ENCODE measurements at places on chromosomes 7 and 10.

GRCh38 chr7:85600395-85600794 lies 413.5 kb upstream of the SEMA3D start:
- DNase-seq: no peak

DNA sequence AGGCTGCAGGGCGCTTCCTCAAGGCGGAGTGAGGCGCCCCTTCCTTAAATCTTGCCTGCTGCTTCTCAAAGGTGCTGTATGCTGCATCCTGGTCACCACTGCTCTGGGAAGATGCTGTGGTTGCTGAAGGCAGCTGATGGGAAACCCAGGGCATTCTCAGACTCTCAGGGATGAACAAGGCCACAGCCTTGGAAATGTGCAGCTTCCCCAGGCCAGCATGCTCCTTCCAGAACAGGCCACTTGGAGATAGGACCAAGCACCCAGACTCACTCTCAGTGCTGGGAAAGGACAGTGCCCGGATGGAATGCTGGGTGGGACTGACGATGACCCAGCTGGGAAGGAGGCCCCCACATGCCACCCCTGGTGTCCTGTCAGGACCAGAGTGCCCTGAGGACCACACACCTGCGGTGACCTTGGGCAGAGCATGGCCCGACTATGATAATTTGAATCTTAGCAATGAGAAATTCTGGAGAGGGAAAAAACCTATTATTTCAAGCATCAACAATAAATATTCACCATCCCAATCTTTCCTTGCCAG lies 235.5 kb downstream of the TNS3 start:
- no peak for DNase-seq

DNA sequence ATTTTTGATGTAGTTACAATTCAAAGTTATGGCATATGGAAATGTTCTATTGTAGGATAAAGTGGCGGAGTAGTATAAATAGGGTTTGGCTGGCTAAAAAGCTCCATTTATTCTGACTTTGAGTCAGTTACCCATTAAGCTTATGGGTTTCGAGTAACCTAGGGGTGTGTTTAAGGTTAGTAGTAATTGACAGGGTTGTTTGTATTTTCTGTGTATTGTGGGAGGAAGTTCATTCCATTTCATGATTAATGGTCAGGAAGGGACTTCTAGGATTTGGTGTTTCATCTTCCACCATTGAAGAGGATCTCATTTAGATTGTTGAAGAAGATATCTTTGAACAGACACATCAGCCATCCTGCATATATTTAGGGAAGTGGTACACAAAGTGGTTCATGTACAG lies 75.0 kb downstream of the BICC1 start:
- DNase-seq: no peak

GRCh38 chr10:118570591-118570990 lies 24.9 kb downstream of the PRLHR start:
- no peak for DNase-seq

- no peak for DNase-seq
These were observed 5.8 kb upstream of the PNLIPRP3 start for GRCh38 chr10:116421815-116422214.

GRCh38 chr10:15482156-15482555 lies 111.1 kb upstream of the FAM171A1 start:
- DNase-seq: no peak
